ENCODE measurements at places on chromosomes 1 and 21. TPM values are rescaled to one million over a fixed set of nuclear protein-coding genes. Genes with fewer than 3 reads are reported as not detected.

GRCh38 chr1:180515364-180515763 lies 13.0 kb upstream of the ACBD6 start:
- peaks cover 37% of the 10 kb centered on the region for H3K4me1 ChIP-seq
- DNase-seq: no peak
- no peak overlapping the region for H3K4me3 ChIP-seq
- H3K36me3 ChIP-seq: no peaks in the 10 kb centered on the region

DNA sequence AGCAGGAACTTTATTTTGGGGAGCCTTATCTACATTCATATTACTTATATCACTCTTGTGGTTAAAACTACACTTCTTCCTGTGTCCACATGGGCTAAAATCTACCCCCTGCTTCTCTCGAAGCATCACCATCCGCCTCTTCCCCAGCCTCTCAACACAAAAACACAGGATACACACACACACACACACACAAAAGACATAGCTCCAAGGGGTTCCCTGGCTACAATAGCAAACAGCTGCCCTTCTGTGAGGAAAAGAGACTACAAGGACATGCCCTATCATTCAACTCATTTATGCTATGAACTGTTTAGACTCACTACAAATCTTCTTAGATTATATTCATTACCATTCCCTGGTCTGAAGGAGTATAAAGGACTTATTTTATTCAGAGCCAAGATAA lies 155.0 kb downstream of the PIGK start:
- no peak overlapping the region for H3K4me3 ChIP-seq
- H3K4me1 ChIP-seq: no peaks in the 10 kb centered on the region
- H3K27ac ChIP-seq: no peak overlapping the region
- no peak for DNase-seq

- no peak overlapping the region for H3K4me3 ChIP-seq
- H3K4me1 ChIP-seq: peaks cover 49% of the 10 kb centered on the region
- no peak for DNase-seq
- peaks cover 46% of the 10 kb centered on the region for H3K36me3 ChIP-seq
Observed at GRCh38 chr1:26750428-26750827, 37.3 kb upstream of the PIGV start.

- H3K4me3 ChIP-seq: no peak overlapping the region
- no peak overlapping the region for H3K27ac ChIP-seq
- no peak for DNase-seq
Observed at GRCh38 chr1:173733912-173734311, 19.1 kb downstream of the KLHL20 start.

Gene KPRP
- not detected for total RNA-seq

Measured in HFFc6 (cell line).